ENCODE measurements at places on chromosomes 11 and 22.
A peak's percentile ranks its signal among the peaks of the same experiment; 100 is the strongest.

DNA sequence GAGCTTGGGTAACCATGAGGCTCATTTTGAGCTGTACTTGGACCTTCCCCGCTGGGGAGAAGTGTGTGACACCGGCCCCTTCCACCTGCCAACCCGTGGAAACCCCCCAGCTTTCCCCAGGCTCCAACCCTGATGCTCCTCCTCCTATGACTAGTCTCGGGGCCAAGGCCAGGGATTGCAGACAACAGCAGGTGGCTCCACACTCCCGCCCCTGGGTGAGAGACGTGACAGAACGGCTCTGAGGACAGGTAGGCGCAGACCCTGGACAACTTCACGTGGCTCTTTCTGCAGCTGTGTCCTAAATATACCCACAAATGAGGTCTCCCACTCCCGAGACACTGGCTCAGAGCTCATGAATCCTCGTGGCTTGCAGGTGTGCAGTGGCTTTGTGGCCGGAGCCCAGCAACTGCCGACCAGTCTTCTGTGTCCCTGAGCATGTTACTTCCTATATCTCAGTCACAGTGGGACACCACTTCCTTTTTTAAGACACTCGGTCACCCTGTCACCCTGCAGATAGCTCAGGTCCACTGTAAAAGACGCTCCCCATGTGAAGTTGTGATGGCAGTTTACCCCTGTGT, 55.2 kb downstream of the NECTIN1 start:
- no peak for DNase-seq

DNA sequence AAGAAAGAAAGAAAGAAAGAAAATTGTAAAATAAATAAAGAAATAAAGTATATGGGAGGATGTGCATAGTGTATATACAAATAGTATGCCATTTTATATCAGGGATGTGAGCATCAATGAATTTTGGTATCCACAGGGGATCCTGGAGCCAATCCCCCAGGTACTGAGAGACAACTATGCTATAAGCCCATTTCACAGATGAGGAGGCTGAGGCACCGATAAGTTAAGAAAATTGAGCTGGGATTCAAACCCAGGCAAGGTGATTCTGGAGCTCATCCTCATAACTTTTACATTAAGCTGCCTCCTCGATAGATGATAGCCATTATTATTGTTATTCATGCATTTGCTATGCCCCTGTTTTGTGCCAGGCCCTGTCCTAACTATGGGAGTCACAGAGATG, 47.0 kb upstream of the ACCSL start:
- no peak for DNase-seq

DNA sequence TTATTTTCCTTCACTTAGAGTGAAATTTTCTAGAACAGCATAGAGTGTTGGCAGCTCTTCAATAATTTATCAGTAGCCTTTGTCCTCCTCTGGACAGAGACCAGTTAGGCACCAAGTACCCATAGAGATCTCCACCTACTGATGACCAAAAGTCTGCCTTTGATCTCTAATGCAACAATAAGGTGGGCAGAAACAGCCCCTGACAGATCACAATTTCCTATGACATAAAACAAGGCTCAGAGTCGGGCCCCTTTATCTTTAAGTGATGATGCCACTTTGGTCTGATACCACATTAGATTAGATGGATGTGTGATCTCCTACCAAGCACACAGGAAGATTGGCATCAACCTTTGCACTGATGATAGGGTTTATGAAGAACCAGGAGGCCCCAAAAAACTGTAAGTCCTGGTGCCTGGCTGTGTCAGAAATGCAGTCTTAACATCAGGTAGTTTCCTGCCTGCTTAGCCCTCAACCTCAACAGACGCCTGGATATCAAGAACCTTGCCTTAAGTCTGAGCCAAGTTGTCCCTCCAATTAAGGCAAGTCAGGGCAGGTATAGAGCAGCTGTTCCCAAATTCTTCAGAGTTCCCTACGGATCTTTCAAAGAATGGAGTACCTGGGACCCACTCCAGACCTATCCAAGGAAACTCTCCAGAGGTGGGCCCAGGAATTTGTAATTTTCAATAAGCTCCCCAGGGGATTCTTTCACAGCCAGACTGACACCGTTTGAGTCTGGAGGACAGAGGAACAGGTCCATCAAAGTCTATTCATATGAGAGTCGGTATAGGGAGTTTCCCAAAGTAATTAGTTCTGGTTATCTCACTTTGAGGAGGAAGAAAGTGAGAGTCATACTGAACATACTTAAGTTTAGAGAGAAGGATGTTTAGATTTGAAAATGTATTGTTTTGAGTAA, 30.6 kb upstream of the TMPRSS4 start:
- no peak for DNase-seq

DNA sequence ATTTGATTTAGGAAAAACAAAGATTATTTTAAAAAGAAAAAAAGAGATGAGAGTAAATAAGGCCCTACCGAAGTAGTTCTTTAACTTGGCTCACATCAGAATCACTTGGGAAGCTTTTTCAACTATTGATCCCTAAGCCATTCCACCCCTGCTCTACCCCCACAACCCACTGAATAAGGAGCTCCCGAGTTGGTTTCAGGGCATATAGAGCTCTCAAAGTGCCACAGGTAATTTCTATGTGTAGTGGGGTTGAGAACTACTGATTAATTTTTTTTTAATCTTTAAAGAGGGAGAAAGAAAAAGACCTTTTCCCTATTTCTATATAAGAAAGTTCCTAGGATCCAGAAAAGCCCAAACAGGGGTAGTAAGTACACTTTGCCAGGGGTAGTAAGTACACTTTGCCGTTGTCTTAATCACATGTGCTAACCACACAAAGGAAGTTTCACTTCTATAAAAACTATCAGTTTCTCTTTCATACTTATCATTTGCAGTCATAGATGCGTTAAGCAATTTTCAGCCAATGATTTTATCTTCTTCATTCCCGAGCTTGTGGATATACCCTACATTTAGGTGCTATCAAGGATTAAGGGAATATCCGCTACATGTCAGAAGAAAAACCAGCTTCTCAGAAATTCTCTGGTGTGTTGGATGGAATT, 108.4 kb upstream of the ZC3H12C start:
- DNase-seq: no peak

GRCh38 chr11:104979839-104980238, 11.5 kb upstream of the CASP4 start:
- no peak for DNase-seq

DNA sequence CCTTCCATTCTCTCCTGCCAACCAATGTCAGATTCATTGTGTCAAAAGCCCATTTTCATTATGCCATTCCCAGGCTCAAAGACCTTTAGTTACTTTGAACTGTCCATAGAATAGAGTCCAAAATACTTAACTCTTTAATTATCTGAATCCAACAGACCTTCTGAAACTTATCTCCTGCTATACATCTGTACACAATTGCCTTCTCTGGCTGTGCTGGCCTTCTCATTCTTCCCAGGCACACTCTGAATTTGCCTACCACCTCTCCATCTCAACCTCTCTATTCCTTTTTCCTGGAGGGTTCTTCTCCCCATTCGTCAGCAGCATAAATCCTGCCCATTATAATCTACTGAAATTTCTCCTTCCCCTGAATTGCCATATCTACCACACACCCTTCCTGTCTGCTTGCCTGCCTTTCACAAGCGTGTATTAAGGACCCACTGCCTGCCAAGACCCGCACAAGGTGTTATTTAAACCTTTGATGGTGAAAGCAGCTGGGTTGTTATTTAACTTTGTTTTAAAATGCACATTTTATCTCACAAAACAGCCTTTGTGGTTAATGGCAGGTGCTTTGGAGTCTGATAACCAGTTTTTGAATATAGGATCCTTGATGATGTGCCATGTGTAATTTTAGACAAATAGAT, 125.9 kb downstream of the CCDC81 start:
- no peak for DNase-seq

GRCh38 chr11:36372101-36372771, 76.1 kb downstream of the PRR5L start:
- peak; percentile 90 for DNase-seq

- no peak for DNase-seq
Measured at GRCh38 chr11:70834277-70834940, 418.0 kb downstream of the SHANK2 start.

All from AG10803 (cell line).